A549 treated with DMSO at 1 μM for 4 hours (cell line): ENCODE measurements at places on chromosomes 13 and 19. TPM values are rescaled to one million over a fixed set of nuclear protein-coding genes. Genes with fewer than 3 reads are reported as not detected.

The TYROBP gene
- 0.31 TPM in 1 of 5 replicates, not detected in the others for total RNA-seq

The ZNF682 gene
- total RNA-seq = not detected in 5 replicates

The SH2D3A gene
- total RNA-seq = 12.9 to 14.9 TPM (median 13.3 TPM) in 5 replicates

The NANOS2 gene
- not detected in 5 replicates for total RNA-seq

The MBNL2 gene
- total RNA-seq = 9.4 to 16.3 TPM (median 13.9 TPM) in 5 replicates
